Caki2 (cell line): ENCODE measurements at places on chromosomes 4 and X. TPM values are rescaled to one million over a fixed set of nuclear protein-coding genes. Genes with fewer than 3 reads are reported as not detected.

Gene ZFP92
- not detected in 2 replicates for total RNA-seq

Gene MSX1
- 2.6 and 9.0 TPM in 2 replicates for total RNA-seq

Gene WDR13
- total RNA-seq = 70.4 and 125 TPM in 2 replicates

Gene AADAT
- 8.0 and 8.9 TPM in 2 replicates for total RNA-seq

Gene CXCL9
- not detected in 2 replicates for total RNA-seq

Gene FGB
- total RNA-seq = 0.37 TPM in 1 of 2 replicates, not detected in the other

- DNase-seq = no peak
These were observed 34.9 kb downstream of the GPR143 start for GRCh38 chrX:9730752-9731151.

DNA sequence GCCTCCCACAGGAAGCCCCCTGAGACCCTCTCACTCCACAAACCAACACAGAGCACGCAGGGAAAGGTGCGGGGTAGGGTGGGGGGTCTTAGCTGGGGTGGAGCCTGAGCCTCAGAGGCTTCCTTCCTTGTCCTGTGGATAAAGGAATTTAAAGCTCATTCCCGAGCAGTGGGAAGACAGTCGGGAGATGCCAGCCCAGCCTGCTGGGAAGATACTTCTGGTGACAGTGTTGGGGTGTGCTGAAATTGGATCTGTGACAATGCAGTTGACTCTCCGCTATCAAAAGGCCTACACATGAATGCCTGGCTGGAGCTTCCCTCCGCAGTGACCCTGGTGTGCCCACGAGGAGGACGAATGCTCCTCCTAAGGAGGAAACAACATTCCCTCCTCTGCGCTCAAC lies 45.5 kb downstream of the JAKMIP1 start:
- no peak for DNase-seq

DNA sequence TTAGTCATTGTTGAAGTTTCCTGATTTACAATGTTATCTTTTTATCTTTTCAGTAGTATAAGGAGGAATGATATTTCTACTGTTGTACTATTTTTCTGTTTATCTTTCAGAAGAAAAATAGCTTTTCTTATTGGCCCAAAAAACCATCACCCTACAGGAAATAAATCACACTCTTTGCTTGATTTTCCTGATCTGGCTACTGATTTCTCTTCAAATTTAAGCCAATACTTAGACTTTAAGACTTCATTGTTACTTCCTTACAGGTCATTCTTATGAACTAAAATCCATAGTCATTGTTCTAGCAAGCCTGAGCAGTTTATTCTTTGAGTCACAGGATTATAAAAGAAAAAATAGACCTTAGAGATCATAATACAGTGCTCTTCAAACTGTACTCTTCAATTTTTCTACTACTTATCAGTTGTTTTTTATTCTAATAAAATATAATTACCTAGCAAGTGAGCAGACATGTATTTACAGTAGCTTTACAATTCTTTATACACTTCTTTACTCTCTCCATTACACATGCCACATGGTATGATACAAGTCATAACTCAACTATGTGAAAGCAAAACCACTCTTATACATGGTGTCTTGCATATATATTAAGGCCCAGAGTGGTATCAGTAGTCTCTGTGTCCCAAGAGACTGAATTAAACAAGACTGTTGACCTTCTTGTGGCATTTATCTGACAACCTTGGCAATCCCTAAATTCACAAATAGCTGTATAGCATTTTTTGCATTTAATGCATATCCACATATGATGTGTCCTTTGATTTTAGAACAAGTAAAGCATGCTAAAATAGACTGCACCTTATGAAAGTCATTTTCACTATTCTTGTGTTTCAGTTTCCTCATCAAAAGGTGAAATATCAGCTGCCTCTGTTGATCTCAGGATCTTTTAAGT lies 47.9 kb downstream of the TET2 start:
- no peak for DNase-seq

- no peak for DNase-seq
These were observed 14.2 kb downstream of the BST1 start for GRCh38 chr4:15717086-15717485.

DNA sequence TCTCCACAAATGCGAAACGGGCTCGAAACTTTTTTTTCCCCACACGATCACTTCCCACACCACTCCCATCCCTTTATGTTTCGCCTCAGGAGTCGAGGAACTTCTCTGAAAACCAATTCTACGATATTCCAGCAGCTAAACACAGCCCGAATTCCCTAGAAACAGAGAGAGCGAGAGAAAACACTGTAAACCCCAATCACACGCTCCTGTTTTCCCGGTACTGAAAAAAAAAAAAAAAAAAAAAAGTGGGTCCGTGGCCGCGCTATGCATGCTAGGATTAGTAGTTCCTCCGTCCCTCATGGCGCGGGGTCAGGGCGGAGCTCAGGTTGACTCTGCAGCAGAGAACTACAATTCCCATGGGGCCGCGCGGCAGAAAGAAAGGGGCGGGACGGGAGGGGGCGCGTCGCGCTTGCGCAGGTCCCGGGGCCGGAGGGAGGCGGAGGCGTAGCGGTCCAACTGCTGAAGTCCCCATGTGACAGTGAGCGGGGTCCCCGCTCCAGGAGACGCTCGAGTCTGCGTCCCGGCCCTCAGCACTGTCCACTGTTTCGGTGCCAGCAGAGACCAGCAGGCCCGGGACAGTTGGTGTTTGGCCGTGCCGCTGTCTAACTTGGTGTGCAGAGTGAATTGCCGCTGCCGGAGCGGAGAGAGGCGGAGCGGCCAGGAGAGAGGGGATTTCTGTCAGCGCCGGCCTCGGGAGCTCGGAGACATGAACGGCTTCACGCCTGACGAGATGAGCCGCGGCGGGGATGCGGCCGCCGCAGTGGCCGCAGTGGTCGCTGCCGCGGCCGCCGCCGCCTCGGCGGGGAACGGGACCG lies at the start of gene SAP30:
SAP30 (plus strand) TSS at position 478 of the 815 bp plus-strand sequence; CDS start at position 707, 229 bp downstream.
- DNase-seq = peak; percentile 96

- no peak for DNase-seq
These were observed 1408.0 kb downstream of the PCDH18 start for GRCh38 chr4:136124251-136124745.
